ENCODE measurements at places on chromosomes 16 and 17.

DNA sequence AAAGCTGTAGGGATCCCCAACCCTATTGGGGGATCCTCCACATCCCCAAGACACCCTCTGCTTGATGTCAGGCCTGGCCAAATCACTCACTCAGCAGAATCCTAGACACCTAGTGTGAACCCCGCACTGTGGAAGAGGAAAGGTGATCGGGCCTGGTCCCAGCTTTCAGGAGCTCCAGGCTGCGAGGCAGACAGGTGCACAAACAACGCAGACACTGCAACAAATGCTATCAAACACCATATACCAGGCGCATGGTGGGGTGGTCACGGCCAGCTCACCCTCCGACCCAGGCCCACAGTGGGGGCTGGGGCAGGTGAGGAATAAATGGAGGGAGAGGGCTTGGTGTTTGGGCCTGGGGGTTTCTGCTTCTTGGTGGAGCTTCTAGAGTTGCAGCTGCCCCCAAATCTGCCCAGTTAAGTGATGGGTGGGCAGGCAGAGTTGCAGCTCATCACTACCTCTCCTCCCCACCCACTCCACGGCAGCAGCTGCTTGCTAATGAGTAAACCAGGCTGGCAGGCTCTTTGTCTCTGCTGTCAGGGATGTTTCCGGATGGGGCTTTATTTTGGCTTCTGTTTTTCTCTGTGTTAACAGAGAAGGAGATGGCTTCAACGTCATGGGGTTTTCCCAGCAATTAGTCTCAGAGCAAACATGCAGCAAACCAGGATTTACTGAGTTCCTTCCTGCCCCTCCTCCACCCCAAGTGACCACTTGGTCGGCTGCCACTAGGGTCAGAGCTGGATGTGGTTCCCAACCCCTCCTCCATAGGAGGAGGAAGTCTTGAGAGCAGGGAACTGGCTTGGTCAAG lies 46.6 kb downstream of the PECAM1 start:
- peak; percentile 81 for DNase-seq

GRCh38 chr16:2865651-2866050 lies 7.7 kb upstream of the PRSS22 start:
- DNase-seq = no peak

GRCh38 chr17:2392252-2393173 lies 8.3 kb downstream of the MNT start:
- peak; percentile 98 for DNase-seq

DNA sequence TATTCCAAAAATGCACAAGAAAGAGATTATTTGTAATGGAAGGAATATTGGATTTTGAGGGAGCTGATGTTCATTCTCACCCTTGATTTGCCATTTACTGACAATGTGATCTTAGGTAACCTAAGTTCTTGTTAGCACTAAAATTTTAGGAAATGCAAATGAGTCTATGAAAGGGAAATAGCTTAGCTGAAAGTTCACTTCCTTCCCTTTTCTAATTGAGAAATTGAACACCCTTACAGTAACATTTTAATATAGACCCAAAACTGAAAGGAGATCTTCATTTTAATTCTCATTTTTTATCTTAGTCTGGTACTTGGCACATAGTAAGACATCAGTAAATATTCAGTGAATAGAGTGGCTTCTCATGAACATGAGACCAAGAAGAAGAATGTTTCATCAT lies 10.9 kb upstream of the WSB1 start:
- no peak for DNase-seq

- no peak for DNase-seq
Observed at GRCh38 chr17:78433013-78433727, 54.7 kb downstream of the PGS1 start.

DNA sequence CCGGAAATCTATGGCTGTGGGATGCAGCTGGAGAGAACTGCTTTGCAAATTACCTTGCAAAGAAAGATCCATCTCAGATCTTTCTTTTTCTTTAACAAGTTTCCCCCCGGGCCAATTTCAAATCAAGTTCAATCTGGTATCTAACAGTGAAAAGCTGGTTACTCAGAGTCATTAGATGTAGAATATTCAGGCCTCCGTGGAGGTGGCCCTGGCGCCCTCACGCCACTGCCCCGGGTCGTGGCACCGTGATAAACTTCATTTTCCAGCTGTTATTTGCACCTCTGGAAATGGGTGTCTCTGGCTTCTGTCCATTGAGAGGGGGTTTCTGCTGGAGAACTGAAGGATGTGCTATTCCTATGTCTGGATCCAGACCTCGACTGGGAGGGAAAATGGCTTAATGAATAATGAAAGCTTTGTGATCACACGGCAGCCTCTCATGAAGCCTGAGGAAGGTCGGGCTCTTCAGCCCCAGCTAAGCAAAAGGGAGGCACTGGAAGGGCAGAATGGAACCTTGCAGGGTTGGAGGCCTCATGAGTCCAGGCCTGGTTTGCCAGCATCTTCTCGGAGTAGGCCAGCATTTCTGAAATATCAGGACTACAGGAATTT lies 30.5 kb downstream of the CACNG4 start:
- no peak for DNase-seq

DNA sequence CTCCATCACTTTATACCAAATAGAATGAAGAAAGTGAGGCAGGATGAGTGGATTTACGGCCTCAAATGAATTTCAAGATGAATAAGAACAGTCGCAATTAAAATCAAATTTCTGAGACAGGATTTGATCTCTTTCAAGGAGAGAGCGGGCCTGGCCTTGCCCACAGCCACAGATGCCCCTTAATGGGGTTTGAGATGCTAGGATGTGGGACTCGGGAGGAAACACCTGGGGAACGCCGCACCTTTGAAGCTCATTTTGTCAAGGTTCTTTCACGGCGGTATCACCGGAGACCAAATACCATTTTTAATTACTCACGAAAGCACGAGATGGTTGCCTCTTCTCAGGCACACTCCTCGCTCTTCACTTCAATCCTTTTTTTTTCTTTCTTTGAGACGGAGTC lies 178.1 kb upstream of the SDK2 start:
- no peak for DNase-seq

- no peak for DNase-seq
Observed at GRCh38 chr16:54957403-54958166, 26.9 kb downstream of the IRX5 start.

- DNase-seq = no peak
Observed at GRCh38 chr16:70753228-70753627, 47.7 kb downstream of the VAC14 start.

DNA sequence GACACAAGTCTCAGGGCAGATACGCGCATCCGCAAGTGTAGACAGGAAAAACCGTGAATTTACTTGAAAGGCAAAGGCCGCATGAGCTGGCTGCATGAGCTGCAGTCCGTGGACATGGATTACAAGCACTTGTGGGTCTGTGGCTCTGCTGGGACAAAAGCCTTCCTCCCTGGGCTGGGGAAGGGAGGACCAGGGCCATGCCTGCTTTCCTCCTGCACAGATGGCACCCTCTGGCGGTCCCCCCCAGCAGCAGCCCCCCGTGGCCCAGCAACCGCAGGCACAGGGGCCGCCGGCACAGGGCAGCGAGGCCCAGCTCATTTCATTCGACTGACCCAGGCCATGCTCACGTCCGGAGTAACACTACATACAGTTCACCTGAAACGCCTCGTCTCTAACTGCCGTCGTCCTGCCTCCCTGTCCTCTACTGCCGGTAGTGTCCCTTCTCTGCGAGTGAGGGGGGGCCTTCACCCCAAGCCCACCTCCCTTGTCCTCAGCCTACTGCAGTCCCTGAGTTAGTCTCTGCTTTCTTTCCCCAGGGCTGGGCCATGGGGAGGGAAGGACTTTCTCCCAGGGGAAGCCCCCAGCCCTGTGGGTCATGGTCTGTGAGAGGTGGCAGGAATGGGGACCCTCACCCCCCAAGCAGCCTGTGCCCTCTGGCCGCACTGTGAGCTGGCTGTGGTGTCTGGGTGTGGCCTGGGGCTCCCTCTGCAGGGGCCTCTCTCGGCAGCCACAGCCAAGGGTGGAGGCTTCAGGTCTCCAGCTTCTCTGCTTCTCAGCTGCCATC lies 1.7 kb upstream of the MRPL12 start:
- DNase-seq = no peak

- no peak for DNase-seq
Observed at GRCh38 chr17:59456923-59457615, 108.3 kb upstream of the DHX40 start.

- DNase-seq = no peak
Observed at GRCh38 chr17:2736956-2737355, 12.5 kb downstream of the CCDC92B start.

DNA sequence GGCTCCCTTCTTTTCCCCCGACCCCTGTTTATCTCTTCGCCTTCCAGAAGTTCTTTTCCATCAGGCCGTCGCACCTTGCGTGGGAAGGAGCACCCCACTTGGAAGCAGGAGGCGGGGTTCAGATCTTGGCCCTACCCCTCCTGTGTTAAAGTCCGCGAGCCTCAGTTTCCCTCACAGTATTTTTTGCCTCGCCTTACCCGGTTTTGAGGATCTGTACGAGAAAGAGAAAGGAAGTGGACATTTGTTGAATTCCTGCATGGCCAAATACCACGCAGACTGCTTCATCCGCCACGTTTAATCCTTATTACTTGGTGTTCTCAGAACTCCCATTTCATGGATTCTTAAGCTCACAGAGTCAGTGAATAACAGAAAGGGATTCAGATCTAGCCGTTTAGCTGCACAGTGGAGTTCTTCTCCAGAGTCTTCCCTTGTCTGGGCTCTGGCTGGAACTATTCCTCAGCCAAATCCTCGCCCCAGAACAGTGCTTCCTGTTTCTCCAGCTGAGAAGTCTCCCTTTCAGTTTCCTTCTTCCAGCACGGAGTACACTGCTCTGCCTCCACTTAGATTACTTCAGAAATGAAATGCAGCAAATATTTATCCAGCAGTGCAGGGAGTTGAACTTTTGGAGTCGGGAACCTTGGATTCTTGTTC lies 590 bp downstream of the TMEM219 start:
- peak; percentile 5 for DNase-seq

GRCh38 chr16:68999114-68999513 lies 106.3 kb upstream of the HAS3 start:
- no peak for DNase-seq

GRCh38 chr17:43801844-43802243 lies 21.6 kb downstream of the CFAP97D1 start:
- no peak for DNase-seq

DNA sequence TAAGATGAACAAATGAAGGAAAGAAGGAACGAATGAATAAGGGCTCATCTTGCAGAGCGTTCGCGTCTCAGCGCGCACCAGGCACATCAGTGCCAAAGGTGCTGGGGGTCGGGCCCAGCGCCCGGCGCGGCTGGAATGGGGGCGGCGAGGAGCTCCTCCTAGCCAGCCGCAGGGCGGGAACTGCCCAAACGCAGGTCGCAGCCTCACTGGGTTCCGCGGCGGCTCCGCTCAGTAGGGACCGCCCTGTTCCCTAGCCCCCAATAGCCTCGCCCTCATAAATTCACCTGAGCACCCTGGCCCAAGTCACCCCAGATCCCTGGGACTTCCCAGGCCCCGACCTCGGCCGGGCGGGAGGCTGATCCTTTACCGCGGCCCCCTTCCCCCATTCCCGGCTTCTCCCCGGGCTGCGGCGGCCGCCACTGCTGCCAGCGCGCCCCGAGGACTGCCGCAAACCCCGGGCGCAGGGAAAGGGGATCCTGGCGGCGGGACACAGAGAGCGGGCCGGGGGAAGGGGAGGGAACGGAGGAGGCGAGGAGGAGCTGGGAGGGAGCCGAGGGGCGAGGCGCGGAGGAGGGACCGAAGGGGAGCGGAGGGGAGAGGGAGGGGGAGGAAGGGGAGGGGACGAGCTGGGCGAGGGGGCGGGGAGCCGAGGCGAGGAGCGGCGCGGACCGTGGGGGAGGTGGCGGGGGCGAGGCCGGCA lies 377 bp upstream of the CRHR1 start:
- peak; percentile 89 for DNase-seq

DNA sequence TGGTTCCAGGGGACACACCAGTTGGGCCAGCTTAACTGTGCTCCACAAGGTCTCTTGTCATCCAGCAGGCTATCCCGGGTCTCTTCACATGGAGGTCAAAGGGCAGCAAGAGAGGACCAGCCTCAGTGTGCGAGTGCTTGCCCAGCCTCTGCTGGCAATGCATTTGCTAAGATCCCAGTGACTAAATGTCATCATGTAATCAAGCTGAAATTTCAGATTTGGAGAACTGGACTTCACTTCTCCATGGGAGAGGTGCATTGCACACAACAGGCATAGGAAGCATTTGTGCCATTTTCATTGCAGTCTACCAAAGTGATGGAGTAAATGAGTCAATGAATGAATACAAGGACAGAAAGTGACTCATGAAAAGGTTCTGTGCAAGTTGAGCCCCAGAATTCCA lies 51.2 kb upstream of the KDM8 start:
- DNase-seq = no peak

DNA sequence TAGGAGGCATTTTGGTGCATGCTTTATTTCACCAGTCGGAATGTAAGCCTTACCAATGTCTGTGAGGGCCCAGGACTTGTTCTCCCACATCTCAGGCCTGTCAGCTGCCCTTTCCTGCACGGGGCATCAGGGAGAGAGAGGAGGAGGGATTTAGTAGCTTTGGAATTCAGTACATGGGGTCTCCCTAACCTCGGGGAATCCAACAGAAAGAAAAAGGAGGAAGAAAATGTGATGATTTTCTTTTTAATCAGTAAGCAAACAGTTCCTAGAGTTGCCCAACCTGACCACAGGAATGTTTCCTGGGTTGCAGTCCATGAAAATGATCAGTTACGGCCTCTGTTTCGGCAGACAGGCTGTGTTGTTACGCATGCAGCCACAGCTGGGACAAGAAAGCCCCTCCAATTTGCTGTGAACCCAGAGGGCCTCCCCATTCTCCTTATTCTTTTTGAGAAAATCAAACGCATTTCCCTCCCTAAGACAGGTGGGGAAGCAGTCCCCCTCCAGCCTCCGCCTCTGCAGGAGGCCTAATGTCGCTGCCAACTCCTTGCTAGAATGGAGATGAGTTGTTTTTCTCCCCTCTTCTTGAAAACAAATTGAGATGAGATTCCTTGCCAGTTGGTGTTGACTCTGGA lies 53.1 kb upstream of the TANGO6 start:
- DNase-seq = no peak

DNA sequence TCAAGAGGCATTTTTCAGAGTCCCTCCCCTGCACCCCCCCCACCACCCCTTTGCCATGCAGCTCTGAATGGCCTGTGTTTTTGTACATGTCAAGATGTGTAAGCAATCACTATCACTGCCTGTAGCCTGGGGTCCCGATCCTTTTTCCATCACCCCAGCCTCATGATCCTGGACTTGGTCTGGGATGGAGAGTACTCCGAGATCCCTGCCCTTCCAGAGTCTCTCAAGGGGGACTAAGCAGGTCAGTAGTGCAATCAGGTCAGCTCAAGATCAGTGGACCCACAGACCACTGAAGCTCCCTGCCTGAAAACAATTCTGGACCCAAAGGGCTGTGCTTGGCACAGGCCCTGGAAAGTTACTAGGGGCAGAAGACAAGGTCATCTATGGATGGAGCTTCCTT lies 7.5 kb upstream of the GJD3 start:
- DNase-seq = no peak

Data from posterior cingulate gyrus (tissue), 11 donors.